NCI-H2081 (cell line): ENCODE measurements at places on chromosomes 6 and 20.

GRCh38 chr6:63864671-63865318 lies 229.2 kb downstream of the PHF3 start:
- DNase-seq: no peak

- DNase-seq: no peak
Measured at GRCh38 chr6:144401736-144402733, 116.9 kb downstream of the UTRN start.

DNA sequence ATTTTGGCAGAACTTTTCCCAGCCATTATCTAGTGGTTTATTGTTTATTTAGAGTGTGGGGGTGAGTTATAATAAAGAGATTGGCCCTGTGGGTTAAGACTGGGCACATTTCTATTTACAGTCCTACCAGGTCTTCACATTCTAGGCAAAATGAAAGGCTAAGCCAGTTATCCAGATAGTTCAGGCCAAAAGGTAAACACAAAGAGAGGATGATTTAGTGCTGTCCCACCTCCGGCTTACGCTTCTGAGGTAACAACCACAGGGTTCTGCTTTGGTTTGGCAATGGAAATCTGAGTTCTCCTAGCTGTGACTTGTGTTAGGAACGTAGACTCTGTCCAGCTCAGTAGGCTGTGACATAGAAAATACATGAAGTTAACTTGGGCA lies 50.3 kb upstream of the PTPRK start:
- no peak for DNase-seq

DNA sequence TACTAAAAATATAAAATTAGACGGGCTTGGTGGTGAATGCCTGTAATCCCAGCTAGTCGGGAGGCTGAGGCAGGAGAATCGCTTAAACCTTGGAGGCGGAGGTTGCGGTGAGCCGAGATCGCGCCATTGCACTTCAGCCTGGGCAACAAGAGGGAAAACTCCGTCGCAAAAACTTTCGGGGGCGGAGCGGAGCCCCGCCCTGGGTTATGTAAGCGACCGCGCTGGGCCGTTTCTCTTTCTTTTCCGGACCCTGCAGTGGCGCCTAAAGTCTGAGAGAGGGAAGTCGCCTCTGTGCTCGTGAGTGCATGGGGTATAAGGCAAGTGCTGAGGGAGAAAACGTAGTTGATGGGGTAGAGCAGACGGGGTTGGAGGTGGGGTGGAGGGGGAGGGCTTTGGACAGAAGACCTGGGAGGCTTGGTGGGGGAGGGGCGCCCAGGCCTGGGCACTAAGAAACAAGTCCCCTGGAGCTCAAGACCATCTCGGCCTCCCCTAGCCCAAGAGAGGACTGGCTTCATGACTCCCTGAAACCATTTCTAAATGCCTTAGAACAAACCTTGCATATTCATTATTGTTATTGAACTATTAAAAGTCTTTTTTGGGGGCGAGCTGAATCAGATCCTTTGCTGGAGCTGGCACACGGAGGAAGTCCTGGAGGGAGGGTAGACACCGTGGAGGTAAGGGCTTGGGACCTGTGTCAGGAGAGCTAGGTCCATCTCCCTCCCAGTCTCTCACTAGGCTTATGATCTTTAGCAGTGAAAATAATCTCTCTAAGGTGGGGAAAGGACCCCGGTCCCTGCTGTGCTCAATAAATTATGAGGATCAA lies 2.7 kb upstream of the MICA start:
- DNase-seq: no peak

GRCh38 chr20:35497320-35497719 lies 32.1 kb downstream of the C20orf173 start:
- DNase-seq: no peak

- no peak for DNase-seq
Measured at GRCh38 chr6:16723826-16724225, 37.4 kb downstream of the ATXN1 start.

- DNase-seq: no peak
Measured at GRCh38 chr6:144075187-144075586, 20.2 kb downstream of the SF3B5 start.

GRCh38 chr6:129785756-129786135 lies 75.4 kb downstream of the TMEM244 start:
- no peak for DNase-seq

DNA sequence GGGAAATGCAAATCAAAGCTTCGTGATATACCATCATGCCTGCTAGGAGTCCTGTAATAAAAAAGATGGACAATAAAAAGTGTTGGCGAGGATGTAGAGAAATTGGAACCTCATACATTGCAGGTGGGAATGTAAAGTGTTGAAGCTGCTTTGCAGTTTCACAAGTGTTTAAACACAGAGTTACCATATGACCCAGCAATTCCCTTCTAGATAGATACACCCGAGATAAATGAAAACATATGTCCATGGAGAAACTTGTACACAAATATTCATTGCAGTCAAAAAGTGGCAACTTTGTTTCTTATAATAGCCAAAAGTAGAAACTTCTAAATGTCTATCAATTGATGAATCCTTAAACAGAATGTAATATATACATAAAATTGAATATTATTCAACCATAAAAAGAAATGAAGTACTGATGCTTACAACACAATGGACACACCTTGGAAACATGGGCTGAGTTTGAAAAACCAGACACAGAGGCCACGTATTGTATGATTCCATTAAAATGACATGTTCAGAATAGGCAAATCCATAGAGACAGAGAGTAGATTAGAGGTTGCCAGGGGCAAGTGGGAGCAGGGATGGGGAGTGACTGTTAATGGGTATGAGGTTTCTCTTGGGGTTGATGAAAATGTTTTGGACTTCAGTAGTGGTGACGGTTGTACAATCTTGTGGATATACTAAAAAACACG lies 20.8 kb upstream of the ERVFRD-1 start:
- no peak for DNase-seq

GRCh38 chr6:83849127-83849526 lies 4.0 kb upstream of the RIPPLY2 start:
- no peak for DNase-seq

- DNase-seq: no peak
Measured at GRCh38 chr6:118620202-118620601, 31.2 kb downstream of the CEP85L start.

- DNase-seq: no peak
Measured at GRCh38 chr6:40347571-40348011, 239.6 kb downstream of the LRFN2 start.
